ENCODE measurements at places on chromosomes 2 and 18. TPM values are rescaled to one million over a fixed set of nuclear protein-coding genes. Genes with fewer than 3 reads are reported as not detected.

GRCh38 chr2:105875241-105875640 is 130.5 kb downstream of the NCK2 start:
- no peak for DNase-seq

GRCh38 chr18:5476961-5477800 is 66.6 kb downstream of the EPB41L3 start:
- no peak for DNase-seq

- no peak for DNase-seq
Observed at GRCh38 chr2:133957724-133958480, 296.0 kb upstream of the MGAT5 start.

- DNase-seq: no peak
Observed at GRCh38 chr2:138838851-138839620, 58.8 kb upstream of the NXPH2 start.

GRCh38 chr18:70705831-70706416 is 417.1 kb downstream of the SOCS6 start:
- no peak for DNase-seq

DNA sequence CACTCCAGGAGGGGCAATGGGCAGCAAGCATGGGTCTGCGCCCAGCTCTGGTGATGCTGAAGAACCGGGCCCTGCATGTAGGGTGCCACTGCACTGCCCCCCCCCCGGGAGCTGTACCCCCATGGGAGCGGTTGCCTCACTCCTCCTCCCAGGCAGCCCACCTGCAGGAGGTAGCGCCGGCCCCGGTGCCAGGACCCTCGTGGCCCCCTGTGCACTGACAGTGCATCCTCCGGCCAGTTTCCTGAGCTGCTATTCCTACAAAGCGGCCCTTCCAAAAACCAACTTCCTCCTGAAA is 109.4 kb downstream of the ZNF516 start:
- DNase-seq: no peak

GRCh38 chr2:204665207-204665606 is 119.9 kb downstream of the PARD3B start:
- DNase-seq: no peak

Gene UPP2
- polyA plus RNA-seq: 11.2 TPM

Gene STARD6
- not detected for polyA plus RNA-seq

Data from left kidney (tissue), 8 donors.